RKO (cell line): ENCODE measurements at places on chromosomes 4 and X.

GRCh38 chr4:54011201-54011600, 53.2 kb downstream of the CHIC2 start:
- no peak for DNase-seq

DNA sequence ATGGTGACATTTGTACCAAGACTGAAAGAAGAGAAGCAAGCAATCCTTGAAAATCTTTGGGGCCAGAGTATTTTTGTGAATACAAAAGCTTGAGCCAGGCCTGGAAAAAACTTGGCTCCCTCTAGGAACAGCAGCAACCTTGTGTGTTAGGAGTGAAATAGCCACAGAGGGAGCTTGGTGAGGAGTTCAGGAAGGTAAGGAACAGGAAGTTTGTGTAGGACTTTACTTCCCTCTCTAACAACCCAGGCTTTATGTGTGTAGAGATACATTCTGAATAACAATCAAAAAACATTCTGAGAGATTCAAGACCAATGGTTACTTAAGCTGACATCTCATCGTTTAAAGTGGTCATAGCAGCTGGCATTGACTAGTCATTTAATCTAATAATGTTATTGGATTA, 668.5 kb downstream of the PCDH18 start:
- DNase-seq = peak; percentile 26

DNA sequence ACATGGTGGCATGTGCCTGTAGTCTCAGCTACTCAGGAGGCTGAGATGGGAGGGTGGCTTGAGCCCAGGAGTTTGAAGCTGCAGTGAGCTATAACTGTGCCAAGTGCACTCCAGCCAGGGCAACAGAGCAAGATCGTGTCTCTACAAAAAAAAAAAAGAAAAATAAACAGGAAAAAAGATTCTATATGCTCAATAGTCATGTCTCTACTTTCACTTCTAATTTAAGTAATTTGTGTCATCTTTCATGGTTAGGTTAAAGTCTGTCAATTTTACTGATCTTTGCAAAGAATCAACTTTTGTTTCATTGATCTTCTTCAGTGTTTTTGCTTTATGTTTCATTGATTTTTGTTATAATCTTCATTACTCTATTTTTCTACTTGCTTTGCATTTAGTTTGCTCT, 106.2 kb upstream of the MAB21L2 start:
- no peak for DNase-seq

GRCh38 chr4:141416677-141417363, 196.1 kb downstream of the ZNF330 start:
- DNase-seq = no peak
